NCI-H2171 treated with DMSO at 0.1 percent for 48 hours (cell line): ENCODE measurements at places on chromosomes 3 and 15.

GRCh38 chr3:171347301-171348039 is 112.7 kb downstream of the TNIK start:
- DNase-seq = no peak

DNA sequence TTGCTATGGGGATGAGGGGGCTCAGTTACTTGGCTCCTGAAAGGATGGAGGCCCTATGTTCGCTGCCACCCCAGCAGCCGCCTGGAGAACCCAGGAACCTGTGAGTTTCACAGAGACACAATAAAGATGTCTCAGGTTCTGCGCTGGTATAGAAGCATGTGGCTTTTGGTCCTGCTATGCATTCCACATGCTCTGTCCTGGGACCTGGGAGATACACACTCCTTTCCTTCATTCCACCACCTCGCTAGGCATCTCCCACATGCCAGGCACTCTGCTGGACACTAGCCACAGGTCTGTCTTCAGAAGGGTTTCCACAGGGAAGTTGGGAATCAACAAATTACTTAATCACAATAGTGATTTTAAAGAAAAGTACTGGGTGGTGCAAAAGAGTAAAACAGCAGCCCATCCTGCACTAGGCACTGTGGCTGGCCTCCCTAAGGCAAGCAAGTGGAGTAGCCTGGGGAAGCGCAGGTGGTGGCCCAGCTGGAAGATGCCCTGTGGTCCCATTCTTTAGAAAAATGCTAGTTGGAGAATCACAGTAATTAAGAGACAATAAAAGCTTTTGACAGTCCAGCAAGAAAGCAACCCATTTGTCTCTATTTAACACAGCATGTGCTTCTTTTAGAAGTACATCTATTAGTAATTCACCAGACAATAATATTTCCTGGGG is 408.9 kb upstream of the WNT5A start:
- no peak for DNase-seq

GRCh38 chr3:69560818-69561217 is 174.9 kb upstream of the FRMD4B start:
- DNase-seq = no peak

DNA sequence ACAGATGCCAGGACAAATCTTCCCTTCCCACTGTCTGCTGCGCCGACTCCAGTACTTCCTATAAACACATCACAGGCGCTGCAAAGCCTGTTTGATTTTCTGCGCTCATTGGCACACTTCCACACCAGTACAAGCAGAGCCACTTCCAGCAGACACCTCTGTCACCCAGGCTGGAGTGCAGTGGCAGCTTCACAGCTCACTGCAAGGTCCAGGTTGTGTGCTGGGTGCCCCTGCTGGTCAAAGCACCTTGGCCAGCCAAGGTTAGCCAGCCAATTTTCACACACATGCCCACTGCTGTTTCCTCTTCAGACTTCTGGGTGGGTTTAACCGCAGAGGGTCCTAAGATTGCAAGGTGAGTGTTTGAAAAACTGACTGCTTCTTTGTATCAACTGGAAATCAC is 4.9 kb downstream of the CHDH start:
- no peak for DNase-seq

- peak; percentile 9 for DNase-seq
These were observed 73.6 kb upstream of the VGLL4 start for GRCh38 chr3:11717301-11717700.

DNA sequence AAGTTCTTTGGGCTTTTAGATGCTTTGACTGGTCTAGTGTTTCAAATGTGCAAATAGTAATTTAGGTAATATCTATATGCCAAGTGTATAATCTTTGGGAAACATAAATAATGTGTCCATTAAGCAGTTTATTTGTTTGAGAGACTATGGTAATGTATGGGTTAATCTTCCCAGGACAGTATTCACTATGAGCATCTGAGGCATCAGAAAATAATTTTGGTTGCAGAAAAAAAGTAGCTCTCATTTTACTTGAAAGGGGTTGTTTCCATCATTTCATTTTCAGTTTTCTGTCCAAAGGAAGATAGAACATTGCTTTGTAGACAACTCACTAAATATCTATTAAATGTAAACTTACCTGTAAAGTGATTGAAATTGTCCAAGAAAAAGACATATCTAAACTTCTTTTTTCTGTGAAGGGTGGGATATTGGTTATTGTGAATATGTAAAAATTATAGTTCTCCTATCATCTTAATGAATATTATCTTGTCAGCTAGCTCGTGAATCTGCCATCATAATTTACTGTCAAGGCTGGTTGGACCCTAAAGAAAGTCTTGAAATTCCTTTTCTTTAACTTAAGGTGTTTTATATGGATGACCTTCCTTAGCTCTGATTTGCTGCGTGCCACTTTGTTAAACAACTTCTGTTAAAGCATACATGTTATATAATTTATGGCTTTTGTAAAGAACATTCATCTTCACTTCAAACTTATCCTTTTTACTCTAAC is 108.8 kb downstream of the EPHA3 start:
- DNase-seq = no peak

DNA sequence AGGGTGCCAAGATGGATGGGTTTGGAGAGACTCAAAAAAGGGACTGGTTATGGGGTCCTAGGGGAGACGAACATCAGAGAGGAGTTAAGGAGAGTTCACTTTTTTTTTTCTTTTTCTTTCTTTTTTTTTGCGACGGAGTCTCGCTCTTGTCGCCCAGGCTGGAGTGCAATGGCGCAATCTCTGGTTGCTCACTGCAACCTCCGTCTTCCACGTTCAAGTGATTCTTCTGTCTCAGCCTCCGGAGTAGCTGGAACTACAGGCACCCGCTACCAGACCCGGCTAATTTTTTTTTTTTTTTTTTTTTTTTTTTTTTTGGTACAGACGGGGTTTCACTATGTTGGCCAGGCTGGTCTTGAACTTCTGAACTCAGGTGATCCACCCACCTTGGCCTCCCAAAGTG is 1.2 kb downstream of the SPINT1 start:
- no peak for DNase-seq

GRCh38 chr3:24450160-24450907 is 44.3 kb downstream of the THRB start:
- no peak for DNase-seq

DNA sequence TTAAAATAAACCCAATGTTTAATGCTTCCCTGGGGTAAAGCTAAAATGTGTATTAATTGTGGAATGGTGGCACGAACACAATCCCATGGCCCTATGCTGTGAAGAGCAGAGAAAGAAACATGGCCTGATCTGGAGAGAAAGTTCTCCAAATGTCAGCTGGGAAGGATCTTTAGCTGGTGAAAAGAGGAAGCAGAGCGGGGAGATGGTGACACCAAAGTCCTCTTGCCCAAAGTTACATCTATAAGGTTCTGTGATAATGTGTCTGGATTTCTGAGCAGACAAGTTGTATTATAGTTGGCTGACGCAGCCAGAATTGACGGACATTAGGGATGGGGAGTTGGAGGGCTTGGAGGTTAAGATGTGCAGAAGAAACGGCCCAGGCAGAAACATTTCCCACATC is 196.2 kb downstream of the CHST2 start:
- no peak for DNase-seq

DNA sequence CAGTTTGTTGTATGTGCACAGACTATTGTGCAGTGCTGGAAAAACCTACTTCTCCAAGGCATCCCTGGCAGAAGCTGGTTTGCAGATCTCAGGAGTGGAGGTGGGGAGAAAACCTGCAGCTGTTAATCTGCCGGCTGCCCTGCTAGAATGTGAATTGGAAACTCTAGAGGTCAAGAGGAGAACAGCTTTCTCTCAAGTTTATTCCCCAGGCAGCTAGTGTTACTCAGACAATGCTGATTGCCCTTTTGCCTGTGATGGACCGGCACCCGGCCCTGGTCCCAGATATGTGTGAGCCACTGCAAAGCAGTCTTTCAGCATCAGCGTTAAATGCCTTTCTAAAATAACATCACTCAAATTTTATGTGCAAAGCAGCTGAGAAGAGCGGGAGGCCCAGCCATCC is 129.7 kb upstream of the TPM1 start:
- no peak for DNase-seq

DNA sequence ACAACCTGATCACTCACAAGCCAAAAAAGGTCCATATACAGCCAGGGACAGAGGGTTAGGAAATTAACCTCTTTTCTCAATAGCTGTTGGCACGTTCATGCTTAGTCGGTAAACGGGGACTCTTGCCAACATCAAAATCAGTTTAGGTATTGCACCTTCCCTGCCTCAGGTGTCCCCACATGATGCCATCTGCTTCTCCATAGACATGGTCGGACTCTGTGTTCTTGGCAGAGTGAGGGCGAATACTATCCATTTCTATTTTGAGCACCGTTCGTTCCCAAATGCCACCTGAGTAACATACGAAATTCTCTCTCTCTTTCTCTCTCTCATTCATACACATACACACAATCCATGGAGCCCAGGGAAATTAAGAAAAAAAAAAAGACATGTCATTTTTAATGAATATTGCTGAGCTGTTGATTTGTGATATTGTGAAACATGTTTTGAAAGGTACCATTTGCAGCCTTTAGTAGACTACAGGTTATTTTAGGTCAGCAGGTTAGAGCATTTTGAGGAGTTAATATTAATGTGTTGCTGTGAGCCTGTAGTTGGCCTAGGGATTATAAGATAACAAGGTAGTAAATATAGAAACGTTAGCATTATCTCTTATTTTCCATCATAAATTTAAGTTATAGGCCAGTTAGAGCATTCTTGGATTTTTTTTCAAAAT is 78.5 kb downstream of the GHSR start:
- peak; percentile 25 for DNase-seq

DNA sequence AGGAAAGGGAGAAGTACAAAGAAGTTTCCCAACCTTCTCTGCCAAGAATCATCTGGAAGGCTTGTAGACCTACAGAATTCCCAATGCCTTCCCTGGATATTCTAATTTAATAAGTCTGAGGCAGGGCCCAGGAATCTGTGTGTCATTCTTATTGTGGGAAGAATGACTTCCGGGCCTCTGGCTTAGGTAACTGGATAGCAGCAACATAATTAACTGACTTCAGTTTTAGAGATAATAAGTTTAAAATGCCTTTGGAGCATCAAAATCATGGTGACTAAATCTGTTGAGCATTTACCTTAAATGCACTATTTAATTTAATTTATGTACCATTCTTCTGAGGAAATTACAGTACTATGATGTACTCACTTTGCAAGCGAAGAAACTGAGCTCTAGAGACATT is 44.3 kb upstream of the TM4SF1 start:
- no peak for DNase-seq

DNA sequence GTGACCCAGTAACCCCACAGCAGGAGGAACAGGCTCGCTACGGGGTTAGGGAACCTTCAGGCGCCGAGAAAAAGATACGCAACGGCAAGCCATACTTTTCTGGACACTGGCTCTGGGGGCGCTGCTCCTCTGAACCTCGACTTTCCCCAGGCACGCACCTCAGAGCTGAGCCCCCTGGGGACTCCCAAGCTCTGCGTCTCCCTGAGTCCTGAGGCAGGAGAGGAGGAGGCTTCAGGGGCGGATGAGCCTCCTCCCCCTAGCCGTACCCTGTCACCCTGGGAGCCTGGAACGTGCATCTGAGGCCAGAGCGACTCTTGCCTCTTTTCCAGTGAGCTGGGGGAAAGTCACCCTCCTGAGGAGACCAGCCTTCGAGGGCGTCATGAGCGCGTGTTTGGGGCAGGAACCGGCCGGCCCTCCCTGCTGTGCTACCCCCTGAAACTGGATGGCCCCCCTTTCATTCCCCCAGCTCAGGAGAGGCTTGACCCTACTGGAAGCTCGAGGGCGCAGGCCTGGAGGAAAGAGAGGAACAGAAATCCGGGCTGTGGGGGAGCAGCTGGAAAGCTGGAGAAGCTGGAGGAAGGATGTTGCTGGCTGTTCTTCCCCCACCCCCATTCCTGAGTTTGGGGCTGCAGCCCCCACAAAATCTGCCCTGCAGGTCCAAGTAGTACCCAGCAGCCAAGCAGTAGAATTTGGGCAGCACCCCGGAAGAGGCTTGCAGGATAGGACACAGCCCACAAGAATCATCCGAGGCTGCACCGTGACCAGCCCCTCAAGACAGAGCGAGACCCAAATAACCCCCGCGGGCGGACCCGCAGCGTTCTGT is 25.1 kb upstream of the POLG start:
- DNase-seq = no peak

DNA sequence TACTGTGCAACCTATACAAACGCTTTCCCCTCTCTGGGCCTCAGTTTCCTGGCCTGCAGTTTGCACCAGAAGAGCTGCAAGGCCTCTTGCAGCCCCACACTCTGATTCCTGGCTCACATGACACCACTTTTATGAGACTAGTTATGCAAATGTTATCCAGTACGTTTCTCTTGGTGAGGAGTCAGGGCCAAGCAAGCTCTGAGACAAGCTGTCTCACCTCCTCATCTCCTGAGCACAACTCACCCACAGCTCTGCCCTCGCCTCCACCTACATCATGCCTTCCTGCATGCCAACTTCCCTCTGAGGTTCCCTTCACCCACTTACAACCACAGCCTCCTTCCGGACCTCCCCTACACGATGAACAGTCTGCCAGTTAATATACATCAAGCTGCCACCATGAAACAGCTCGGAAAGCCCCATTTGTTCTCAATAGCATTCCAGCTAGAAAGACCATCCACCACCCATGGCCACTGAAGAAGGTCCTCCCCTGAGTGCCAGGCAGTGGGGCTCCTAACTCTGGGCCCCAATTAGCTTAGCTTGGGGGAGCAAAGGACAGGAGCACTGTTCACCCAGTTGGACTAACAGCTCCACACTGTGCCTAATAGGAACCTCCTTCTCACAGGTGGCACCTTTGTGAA is 25.0 kb downstream of the CRYGS start:
- no peak for DNase-seq

- no peak for DNase-seq
These were observed 7.9 kb downstream of the ANP32A start for GRCh38 chr15:68812597-68813431.

DNA sequence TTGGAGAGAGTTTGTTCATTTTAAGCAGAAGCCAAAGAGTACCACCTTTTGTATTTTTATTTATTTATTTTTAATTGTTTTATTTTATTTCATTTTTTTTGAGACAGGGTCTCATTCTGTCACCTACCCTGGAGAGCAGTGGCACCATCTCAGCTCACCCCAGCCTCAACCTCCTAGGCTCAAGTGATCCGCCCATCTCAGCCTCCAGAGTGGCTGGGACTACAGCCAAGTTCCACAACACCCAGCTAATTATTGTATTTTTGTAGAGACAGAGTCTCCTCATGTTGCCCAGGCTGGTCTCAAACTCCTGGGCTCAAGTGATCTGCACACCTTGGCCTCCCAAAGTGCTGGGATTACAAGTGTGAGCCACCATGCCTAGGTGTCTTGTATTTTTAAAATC is 9.6 kb downstream of the CCR8 start:
- DNase-seq = no peak

GRCh38 chr15:99558571-99558970 is 7.2 kb upstream of the MEF2A start:
- no peak for DNase-seq

- no peak for DNase-seq
These were observed 55.6 kb downstream of the SMAD3 start for GRCh38 chr15:67120839-67121643.

DNA sequence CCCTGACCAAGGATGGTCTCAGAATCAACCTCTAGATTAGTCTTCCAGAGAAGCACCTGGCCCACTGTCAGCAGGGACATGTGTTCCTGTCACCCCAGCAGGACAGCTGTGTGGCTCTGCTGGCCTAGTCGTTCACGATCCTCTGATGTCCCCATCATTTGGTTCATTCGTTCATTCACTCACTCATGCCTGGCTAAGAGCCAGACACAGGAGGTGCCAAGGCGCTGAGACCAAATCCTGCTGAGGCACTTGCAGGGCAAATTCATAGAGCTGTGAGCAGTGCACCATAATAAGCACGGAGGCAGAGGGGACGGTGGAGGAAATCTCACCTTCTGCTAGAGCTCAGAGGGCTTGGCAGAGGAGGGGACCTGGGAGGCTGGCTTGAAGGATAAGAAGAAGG is 49.9 kb upstream of the FGD5 start:
- DNase-seq = no peak
